ENCODE measurements at places on chromosomes 13 and 19.
A peak's percentile ranks its signal among the peaks of the same experiment; 100 is the strongest.

DNA sequence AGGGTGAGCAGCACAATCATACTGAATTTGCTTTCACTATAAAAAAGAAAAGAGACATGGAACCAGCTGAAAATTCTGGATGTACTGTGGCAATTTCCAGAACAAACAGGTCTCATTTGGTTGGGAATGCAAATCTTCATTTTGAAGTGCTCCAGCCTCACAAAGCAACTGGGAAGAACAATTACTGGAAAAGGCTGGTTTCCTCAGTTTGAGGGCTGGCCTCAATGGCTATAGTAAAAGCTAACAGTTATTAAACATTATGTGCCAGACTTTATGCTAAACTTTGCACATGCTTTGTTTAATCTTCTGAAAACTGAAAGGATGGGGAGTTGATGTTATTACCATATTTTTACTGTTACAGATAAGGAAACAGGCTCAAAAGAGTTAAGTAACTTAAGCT, 3.0 kb downstream of the OBI1 start:
- no peak for DNase-seq

DNA sequence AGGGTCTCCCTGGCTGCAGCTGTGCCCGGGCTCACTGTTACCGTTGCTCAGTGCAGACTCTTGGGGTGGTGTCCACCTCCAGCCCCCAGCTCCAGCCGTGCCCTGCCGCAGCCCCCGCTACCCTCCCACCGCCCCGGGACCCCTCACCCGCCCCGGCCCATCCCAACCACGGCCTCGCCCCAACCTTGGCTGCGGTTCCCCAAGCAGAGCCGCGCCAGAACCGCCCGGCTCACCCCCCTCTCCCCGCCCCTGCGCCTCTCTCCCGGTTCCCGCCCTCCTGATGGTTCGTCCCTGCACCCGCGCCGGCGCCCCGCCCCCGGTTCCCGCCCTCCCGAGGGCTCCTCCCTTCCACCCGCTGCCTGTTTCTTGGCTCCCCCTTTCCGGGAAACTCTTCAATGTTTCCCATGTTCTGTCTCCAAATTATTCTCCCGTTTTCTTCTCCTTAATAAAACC, 40.3 kb downstream of the ANKRD10 start:
- DNase-seq, result peak; percentile 72

DNA sequence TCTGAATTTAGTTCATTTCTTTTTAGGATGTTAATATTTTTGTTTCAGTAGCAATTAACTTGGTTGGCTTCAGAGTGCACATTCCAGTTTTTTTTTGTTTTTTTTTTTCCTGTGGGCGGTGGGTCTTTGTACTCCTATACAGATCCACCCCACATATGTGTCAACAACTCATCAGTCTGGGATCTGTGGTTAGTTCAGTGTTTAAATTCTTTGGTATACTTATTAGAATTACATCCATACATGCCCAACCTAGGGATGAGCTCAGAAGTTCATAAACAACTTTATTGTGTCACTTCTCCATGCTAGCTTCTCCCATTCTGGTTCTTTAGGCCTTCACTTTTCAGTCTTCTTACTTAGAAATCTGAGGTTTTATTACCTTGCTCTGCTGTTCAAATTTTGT, 50.9 kb downstream of the PCCA start:
- no peak for DNase-seq

GRCh38 chr13:99949679-99950413, 21.7 kb downstream of the ZIC5 start:
- DNase-seq, result no peak

GRCh38 chr13:79833991-79834390, 353.0 kb downstream of the NDFIP2 start:
- no peak for DNase-seq

DNA sequence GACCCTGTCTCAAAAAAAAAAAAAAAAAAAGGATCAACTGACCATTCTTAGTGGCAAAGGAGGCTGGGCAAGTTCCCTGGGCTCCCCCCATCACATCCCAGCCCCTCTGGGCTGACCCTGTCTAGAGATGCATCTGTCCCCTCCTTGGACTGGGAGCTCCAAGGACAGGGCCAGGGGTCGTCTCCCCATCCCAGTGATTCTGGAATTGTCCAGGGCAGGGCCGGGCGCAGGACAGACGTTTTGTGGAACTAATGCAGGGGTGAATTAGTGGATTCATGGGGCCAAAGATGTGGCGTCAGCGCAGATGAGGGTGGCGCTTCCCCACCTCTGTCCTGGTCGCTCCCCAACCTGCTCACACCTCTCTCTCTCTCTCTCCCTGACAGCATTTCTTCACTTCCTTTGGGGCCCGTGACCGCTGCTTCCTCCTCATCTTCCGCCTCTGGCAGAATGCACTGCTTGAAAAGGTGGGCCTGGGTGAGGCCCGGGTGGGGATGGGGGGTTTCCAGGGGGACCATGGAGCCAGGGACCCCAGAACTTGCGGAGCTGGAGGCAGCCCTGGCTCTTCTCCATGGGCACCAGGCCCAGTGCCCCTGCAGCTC, 11.1 kb downstream of the GRAMD1A start:
- DNase-seq, result no peak

DNA sequence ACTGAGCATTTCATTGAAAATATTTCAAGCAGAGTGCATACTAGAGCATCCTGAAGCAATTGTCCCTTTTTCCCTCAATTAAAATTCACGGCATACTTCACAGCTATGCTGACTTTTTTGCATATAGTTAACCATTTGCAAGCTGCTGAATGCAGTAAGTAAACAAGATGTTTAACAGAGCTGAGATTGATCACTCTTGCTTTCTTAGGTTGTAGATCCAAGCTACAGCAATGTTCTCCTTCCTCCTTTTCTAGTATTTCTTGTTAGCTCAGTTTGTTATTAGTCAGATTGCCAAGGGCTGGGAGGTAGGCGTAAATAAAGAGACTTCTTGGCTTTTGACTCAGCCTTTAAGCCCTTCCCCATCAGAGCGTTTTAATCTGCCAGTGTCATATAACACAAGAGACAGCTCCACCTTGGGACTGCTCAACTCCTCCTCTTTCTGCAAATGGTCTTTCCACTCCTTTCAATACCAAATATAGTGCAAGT, at the start of gene SLITRK6:
Gene SLITRK6 (minus strand): TSS at position 323 of the 486 bp plus-strand sequence. CDS start 2,911 bp downstream, outside the sequence.
- peak; percentile 77 for DNase-seq

GRCh38 chr19:13010992-13011652, 15.8 kb downstream of the NFIX start:
- no peak for DNase-seq

GRCh38 chr13:20769091-20769490, 4.7 kb downstream of the EEF1AKMT1 start:
- DNase-seq, result no peak

GRCh38 chr13:50928659-50929462, 19.3 kb downstream of the RNASEH2B start:
- no peak for DNase-seq

DNA sequence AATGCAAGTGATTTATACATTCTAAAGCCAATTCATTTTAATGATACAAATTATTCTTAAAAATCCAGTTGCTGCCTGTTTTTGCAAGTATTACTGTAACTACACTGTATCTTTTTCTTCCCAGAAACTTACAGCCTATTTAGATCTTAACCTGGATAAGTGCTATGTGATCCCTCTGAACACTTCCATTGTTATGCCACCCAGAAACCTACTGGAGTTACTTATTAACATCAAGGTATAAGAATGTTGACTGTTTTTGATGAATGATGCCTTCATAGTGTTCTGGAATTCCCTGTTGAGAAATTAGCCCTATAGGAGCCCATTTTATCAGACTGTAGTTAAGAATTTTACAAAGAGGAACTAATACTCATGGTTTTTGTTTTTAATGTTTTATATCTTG, 25.0 kb downstream of the ITM2B start:
- DNase-seq, result no peak

GRCh38 chr19:2240881-2241760, 4.5 kb downstream of the SF3A2 start:
- no peak for DNase-seq

DNA sequence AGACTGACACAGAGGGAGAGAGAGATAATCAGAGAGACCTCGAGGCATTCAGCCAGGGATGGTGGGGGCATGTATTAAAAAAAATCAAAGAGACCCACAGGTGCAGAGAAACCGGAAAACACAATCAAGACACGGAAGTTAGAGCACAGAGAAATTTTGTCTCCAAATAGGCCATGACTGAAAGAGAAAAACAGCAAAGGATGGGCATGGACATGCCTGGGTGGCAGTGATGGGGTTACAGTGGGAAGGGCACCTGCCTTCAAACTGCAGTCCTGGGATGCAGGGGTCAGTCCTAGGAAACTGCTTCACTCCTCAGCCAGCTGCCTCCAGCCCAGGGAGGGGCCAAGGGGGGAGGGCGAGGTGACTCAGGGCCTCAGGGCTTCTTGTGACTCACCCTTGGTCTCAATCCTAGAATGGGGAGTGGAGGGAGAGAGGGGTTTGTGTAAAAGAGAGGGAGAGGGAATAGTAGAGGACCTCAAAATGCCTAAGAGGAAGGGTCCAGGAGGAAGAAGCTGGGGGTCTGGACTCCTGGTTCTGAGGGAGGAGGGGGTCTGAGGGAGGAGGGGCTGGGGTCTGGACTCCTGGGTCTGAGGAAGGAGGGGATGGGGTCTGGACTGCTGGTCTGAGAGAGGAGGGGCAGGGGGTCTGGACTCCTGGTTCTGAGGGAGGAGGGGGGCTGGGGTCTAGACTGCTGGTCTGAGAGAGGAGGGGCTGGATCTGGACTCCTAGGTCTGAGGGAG, 3.6 kb upstream of the KCNN4 start:
- no peak for DNase-seq

DNA sequence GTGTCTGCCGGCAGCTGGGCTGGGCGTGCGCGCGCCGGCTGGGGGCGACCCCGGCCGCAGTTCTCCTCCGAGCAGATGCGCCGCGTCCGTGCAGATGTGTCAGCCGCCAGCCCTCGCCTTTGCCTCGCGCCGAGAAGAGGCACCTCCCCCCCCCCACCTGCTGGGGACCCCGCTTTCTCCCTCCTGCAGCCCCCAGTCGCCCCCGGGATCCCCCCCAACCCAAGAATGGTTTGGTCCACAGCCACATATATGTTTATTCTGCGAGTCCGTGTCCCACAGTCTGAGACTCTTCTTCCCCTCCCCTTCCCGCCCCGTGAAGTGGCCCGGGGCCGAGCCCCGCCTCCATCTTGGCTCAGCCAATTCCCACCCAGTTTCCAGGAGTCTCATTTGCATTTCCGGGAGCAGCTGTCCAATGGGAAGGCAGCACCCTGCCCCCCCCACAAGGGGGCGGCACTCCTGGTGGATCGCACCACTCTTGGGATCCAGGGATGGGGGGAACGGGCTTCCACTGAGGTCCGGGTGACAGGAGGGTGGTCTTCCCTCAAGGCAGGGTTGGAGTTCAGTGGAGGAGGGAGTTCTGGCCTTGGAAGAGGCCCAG, 8.6 kb downstream of the ISOC2 start:
- peak; percentile 88 for DNase-seq

GRCh38 chr19:8459520-8460270, 14.9 kb downstream of the HNRNPM start:
- no peak for DNase-seq

- DNase-seq, result no peak
Observed at GRCh38 chr13:83325125-83325853, 557.0 kb downstream of the SLITRK1 start.

DNA sequence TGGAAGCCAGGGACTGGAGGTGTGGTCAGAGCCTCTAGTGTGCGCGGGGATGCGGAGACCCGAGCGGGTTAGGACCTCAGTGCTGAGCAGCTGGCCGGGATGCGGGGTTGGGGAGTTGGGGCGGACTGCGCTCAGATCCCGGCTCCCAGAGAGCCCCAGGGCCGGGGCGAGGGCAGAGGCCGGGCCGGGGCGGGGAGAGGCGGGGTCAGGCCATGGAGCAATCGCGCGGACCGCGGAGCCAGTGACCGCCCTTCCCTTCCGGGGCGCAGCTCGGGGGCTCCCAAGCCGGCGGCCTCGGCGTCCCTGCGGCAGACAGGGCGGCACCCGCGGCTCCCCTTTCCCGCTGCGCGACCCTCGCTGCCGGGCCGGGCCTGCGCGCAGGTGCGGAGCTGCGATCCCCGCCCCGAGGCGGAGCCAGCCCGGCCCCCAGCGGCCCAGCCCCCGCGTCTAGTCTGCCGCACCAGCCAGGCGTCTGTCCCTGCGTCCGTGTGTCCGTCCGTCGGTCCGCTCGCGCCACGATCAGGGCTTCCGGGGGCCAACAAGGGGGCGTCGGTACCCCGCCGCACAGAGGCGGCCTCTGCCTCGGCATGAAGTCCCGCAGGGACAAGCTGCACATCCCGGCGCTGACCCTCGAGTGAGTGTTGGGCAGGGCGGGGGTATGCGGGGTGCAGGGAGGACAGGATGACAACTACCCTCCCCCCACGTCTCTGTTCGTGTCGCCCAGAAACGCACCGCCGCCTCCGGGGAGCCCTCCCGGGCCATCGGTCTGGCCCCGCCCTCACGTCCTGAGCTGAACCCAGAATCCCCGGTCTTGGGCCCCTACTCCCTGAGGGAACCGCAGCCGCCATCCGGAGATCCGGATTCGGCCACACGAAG, 12.4 kb downstream of the MAST3 start:
- DNase-seq, result no peak

DNA sequence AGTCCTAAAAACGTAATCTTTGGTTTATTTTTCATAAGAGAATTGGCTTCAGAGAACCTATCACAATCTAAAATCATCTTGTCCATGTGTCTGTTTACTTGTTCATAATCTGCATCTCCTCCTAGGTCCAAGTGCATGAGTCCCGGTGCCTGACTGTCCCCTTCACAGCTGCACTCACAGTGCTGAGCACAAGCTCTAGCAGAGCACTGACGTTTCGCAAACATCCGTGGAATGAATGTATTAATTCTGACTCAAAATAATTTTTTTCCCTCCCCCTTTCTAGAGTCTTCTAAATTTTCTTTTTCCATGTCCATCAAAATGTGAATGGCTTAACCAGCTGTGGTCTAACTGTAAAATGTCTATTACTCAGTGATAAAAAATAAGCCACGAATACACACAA, 245.5 kb upstream of the TSHZ3 start:
- DNase-seq, result no peak

GRCh38 chr13:33194820-33195692, 90.5 kb downstream of the STARD13 start:
- DNase-seq, result peak; percentile 43

GRCh38 chr19:32642771-32643170, 32.2 kb downstream of the ANKRD27 start:
- no peak for DNase-seq

DNA sequence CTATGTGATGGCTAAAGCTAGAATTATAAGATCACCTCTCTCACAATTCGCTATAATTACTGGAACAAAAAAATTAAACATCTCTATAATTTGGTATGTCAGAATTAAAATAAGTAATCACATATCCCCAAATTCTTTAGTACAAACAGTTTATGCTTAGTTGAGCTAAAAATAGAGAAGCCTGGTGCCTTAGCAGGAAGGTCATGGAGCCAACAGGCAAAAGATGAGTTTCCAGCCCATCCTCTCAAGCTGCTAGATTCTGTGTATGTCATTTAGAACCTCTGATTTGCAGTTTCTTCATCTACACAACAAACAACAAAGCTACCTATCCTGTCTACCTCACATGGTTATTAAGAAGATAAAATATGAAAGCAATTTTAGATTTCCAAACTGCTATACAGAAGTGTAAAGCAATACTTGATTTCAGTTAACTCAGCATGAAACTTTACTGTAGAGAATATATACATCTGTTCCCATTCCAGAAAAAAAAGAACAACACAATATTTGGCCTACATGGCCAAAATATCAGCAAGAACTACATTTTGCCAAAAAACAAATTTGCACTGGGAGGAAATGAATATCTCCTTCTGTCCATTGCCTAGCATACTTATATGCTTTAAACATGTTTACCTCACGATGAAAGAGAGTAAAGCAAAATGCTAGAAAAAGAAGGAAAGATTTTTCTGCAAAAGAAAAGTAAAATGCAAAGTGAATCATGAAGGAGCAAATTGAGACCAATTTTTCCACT, 294.0 kb upstream of the MIR17HG start:
- DNase-seq, result no peak
